ENCODE measurements at places on chromosomes 12 and 14.
A peak's percentile ranks its signal among the peaks of the same experiment; 100 is the strongest.

DNA sequence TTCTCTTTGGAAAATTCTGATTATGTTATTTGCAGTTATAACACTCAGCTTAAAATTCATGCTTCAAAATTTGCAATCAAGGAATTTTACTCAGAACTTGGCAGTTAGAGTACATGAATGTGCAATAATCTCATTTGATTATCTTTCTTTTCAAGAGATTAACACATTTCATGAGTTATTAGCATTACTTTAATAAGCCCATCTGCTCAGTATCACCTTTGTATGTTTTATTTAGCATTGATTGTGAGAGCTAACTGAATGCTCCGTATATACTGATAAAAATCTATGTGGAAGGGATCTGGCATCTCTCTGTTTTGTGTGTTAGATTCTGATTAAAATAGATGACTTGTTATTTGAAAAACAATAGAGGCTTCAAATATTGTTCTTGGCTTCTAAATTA is 55.6 kb upstream of the CPNE8 start:
- DNase-seq = no peak

DNA sequence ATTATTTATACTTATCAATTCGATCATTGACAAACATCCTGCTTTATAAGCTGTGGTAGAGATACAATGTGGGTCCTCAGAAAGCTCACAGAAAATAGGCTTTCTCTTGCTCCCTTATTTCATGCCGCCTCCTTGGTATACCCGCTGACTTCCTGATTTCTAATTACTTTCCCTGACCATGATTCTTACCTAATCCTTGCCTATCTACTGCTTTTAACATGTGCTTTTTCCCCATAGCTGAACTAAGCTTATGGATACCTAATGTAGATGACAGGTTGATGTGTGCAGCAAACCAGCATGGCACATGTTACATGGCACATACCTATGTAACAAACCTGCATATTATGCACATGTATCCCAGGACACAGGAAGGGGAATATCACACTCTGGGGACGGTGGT is 65.1 kb downstream of the ITPR2 start:
- DNase-seq = no peak

DNA sequence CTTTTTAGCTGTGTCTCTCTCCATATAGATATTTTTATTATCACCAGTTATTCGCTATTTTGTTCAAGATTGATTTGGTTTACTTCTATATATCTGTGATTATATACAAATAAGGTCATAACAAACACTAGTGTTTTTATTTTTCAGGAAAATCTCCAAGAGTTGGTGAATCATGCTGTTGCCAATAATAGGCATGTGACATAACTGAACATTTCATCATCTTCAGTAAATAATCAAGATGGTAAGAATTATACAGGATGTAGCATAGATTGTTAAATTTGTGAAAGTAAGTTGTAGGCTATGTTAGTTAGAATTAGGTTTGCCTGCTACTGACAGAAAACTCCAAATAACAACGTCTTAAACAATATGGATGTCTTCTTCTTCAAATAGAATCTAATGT is 240.9 kb upstream of the PDE3A start:
- DNase-seq = no peak

DNA sequence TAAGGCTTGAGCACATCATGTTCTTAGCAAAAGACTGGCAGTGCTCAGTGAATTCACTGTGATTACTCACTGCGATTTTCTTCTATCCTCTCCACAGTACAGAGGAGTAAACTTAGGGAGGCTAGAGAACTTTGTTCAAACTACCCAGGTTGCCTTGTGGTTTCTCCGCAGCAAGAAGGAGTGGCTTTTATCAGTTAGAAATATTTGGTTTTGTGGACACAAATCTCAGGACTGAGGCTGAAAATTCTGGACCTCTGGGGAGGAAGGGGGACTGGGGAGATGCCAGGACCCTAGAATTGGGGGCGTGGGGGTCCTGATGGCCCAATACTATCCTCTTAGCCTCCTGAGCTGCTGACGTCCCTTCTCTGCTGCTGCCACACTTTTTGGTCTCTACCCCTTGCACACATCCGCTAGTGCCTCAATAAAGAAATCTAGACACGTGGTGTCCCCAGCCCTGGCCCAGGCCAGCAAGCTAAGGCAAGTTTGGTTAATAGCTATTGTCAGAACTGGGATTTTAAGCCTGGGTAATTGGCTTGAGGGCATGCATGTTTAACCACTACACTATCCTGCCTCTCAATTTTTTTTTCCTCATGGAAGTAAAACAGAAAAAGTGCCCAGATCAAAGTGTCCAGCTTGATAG is 842 bp downstream of the OAS2 start:
- DNase-seq = peak; percentile 16

GRCh38 chr14:85764822-85765221 is 234.9 kb downstream of the FLRT2 start:
- DNase-seq = no peak

GRCh38 chr12:98740751-98741150 is 95.7 kb downstream of the APAF1 start:
- DNase-seq = no peak

DNA sequence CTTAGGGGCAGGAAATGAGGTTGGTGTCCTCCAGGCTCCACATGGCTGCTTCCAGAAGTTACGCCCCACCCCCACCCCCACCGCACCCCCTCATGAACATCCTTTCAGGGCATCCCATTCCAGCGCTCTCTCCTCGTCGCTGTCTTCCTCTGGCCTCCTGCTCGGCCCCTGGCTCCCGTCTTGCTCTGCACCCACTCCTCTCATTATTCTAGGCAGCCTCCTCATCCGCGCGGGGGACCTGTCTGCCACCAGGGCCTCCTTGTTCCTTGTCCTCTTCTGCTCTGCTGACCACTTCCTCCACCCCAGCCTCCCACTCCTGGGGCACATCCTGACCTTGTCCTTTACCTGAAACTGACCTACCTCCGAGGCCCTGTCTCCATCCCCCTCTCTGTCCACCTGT is 29.8 kb upstream of the PLEKHG6 start:
- no peak for DNase-seq

DNA sequence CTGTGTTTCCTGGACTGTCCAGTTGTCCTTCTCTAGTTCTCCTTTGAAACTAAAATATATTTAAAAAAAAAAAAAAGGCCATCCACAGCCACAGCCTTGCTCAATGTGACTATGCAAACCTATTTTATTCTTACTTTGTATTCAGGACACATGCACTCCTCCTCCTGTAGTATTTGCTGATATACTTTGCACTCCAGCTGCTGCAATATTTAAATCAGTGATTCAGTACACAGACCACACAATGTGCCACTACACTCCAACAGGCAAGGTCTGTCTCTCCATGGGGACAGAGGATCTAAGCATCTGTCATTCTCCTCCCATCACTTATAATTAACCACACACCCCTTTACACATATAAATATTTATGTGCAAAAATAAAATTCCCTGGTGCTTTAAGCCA is 40.2 kb upstream of the CCDC196 start:
- DNase-seq = no peak

DNA sequence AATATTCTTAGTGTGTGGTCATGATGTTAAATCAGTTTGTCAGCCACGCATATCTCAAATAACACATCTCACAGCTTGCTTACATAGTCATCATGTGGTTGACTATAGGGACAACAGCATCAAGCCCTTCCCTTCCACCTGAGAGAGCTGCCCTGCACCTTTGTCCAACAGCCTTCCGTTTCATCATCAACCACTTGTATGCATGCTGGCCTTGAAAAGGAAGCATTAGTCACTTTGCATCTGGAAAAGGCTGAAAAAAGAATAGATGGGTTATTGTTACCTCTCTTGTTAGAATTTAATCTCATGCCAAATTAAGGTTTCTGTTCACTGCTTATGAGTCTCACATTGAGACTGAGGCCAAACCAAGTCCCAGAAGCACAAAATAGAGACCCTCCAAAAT is 1586.5 kb upstream of the SEL1L start:
- DNase-seq = no peak

- no peak for DNase-seq
Observed at GRCh38 chr12:76639646-76640045, 80.1 kb upstream of the OSBPL8 start.

GRCh38 chr12:9741726-9742125 is 8.8 kb upstream of the CLECL1 start:
- peak; percentile 63 for DNase-seq

DNA sequence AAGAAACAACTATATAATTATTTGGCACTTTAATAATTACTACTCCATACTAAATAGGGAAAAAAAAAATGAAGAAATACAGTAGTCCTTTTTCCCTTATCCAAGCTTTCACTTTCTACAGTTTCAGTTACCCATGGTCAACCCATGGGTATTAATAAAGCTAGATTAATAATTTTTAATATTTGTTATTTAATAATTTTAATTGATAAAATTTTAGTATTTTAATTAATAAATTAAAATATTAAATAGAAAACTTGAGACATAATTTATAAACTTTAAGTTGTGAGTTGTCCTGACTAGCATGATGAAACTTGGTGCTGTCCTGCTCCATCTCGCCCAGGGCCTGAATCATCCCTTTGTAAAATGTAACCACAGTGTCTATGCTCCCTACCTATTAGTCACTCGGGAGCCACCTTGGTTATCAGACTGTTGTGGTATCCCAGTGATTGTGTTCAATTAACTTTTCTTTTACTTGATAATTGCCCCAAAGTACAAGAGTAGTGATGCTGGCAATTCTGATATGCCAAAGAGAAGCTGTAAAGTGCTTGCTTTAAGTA is 71.8 kb downstream of the PAWR start:
- no peak for DNase-seq

- no peak for DNase-seq
Observed at GRCh38 chr12:121718653-121719239, 6.2 kb downstream of the TMEM120B start.

Data from activated CD4-positive, alpha-beta T cell treated with anti-CD3 and anti-CD28 coated beads, Interleukin-2, amount 50 U/mL, for 1 hour (primary cell).